ENCODE measurements at places on chromosomes 12 and 14. TPM values are rescaled to one million over a fixed set of nuclear protein-coding genes. Genes with fewer than 3 reads are reported as not detected.

PRB2 gene
- total RNA-seq: not detected

GRCh38 chr14:77301103-77301502 is 19.6 kb downstream of the POMT2 start:
- DNase-seq: no peak

TAS2R7 gene
- total RNA-seq: not detected

POMT2 gene
- 14.7 TPM for total RNA-seq

EML5 gene
- total RNA-seq: 0.27 TPM

GRCh38 chr14:105313381-105314286 is 914 bp upstream of the PACS2 start:
- peak; percentile 73 for DNase-seq

DNA sequence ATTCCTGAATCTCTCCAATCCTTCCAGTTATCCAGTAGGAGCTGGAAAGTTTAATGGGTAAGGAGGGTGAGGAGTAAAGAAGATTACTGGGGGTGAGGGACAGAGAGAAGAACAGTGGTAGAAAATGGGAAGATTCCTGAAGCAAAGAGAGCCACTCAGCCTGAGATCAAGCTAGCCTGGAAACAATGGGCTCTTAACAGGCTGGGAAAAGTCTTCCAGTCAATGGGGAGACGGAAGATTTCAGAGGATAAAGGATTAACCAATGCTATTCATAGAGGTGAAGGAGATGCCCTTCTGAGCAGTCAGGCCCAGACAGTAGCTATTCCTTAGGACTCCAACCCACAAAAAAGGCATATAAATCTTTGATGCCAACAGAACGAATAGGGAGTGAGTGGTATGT is 14.8 kb downstream of the GDF11 start:
- DNase-seq: no peak

GRCh38 chr14:37566811-37567371 is 28.2 kb downstream of the FOXA1 start:
- no peak for DNase-seq

RAD9B gene
- 1.1 TPM for total RNA-seq

DNA sequence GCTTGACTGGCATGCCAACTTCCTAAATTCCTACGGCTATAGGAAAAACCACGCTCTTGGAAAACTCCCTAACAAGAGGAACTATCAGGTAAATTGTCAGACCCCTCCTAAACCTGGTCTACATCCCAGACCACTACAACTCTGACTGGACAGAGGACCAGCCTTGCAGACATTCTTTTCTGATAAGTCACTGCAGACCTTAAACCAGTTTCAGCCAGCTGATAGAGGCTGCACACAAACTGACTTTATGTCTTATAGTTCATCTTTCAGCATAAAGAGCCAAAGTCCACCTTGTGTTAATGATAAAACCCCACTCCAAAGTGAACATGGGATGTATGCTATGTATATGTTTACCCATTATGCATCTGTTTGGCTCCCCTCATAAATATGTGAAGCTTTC is 166.6 kb downstream of the KTN1 start:
- no peak for DNase-seq

GRCh38 chr14:90583427-90583826 is 186.6 kb downstream of the CALM1 start:
- DNase-seq: no peak

DNA sequence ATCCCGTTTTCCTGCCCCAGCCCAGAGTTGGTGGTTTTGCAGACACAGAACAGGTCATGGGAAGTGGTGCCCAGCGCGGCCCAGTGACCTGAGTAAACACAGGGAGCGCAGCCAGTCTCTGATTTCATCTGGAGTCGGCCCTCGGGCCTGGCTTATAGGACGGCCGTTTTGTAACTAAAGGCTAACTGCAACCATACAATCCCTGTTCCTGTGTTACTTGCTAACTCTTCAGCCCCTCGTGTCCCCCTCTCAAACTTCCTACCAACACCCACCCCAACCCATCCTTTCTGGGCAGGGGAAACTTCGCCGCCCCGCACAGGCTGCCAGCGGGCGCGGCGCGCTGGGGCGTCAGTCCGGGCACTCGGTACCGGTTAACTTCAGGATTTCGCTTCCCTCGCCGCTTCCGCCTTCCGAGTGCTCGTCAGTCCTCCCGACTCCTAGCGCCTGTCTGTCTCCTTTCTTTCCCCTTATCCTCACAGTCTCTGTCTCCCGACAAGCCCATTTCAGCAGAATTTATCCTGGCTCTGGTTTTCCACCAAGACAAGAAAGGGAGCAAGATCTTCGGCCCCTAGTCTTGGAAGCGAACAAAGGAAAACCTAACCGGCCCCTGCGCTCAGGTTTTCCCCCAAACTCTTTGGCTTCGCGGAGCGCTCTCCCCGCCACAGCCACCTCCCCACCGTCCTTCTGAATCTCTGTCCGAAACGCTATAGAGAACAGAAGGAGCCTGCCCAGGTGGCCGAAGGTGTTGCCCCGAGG is 2.0 kb downstream of the SIX1 start:
- DNase-seq: no peak

- DNase-seq: no peak
Measured at GRCh38 chr12:124387528-124387911, 92.6 kb downstream of the RFLNA start.

- no peak for DNase-seq
Measured at GRCh38 chr12:102234599-102234998, 37.0 kb upstream of the PMCH start.
